Fibroblast of lung (primary cell): ENCODE measurements at places on chromosomes 5 and 9. TPM values are rescaled to one million over a fixed set of nuclear protein-coding genes. Genes with fewer than 3 reads are reported as not detected.
A peak's percentile ranks its signal among the peaks of the same experiment; 100 is the strongest.

LRRC70 gene
- total RNA-seq = 0.51 and 1.3 TPM in 2 replicates

GAS1 gene
- total RNA-seq = 7.4 and 15.2 TPM in 2 replicates

CCDC192 gene
- not detected in 2 replicates for total RNA-seq

SPINK13 gene
- total RNA-seq = not detected in 2 replicates

DNA sequence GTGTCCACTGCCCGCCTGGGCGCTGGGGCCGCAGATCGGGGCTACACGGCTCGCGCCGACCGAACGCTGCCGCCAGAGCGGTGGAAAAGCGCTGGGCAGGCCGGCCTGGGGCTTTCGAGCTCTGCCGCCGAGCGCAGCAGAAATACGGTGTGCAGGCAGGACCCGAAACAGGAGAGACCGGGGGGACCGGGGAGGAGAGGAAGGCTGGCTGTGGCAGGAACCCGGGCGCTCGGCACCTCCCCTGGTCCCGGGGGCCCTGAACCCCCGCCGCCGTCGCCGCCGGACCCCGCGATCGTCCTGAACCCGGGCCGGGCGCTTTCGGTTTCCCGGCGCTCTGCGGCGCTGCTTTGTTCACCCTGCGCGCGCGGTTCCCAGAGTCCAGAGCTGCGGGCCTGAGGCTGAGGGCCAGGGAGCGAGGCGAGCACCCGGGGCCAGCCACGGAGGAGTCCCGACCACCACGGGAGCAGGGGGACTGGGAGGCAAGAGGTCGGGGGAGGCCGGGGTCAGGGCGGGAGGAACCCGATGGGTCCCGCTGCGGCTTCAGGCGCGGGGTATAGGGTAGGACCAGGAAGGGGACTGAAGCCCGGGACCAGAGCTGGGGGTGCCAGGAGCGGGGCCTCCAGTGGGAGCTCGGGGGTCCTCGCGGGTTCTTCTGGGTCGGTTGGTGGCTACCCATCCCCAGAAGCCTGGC lies 12.0 kb downstream of the IRX2 start:
- H3K4me1 ChIP-seq = no peaks in the 10 kb centered on the region
- H3K27me3 ChIP-seq = peaks cover 10% of the 10 kb centered on the region
- H3K27ac ChIP-seq = no peak overlapping the region
- H3K36me3 ChIP-seq = no peaks in the 10 kb centered on the region

DNA sequence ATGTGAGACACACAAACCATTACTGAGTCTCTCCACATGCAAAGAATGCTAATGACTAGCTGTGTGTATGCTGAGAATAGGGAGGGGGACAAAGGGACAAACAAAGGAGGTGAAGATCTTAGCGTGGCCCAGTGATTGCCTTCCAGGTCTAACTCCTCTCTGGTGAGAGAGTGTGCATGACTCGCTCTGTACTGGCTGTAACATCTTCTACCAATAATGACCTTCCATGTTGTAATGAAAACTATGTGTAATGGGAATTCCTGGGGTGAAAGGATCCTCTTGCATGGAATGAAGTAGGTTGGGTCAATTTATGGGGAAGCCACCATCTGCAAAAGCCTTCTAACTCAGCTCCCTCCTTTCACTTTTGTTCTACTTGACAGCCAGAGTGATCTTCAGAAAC lies 24.4 kb upstream of the GPR151 start:
- no peak overlapping the region for H3K4me3 ChIP-seq
- H3K36me3 ChIP-seq = no peaks in the 10 kb centered on the region
- H3K27ac ChIP-seq = no peak overlapping the region
- no peaks in the 10 kb centered on the region for H3K4me1 ChIP-seq
- no peaks in the 10 kb centered on the region for H3K27me3 ChIP-seq

GRCh38 chr5:176660530-176660859 lies 13.2 kb downstream of the TSPAN17 start:
- H3K27ac ChIP-seq = no peak overlapping the region
- H3K27me3 ChIP-seq = peaks cover 6% of the 10 kb centered on the region
- peaks cover 2% of the 10 kb centered on the region for H3K36me3 ChIP-seq
- H3K4me1 ChIP-seq = peaks cover 2% of the 10 kb centered on the region

DNA sequence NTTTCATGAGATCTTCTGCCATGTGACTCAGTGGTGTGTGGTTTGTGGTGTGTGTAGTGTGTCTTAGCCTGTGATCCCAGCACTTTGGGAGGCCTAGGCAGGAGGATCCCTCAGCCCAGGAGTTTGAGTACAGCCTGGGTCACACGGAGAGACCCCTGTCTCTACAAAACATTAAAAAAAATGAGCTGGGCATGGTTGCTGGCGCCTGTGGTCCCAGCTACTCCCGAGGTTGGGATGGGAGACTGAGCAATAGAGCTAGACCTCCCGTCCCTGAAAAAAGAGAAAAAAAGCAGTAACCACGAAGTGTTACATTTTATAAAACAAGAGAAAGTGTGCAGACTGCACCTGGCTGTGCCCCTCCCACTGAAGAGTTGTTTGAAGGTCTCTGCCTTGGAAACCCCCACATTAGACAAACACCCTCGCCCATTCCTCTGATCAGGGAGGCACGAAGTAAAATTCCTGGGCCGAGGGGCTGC lies 21.2 kb upstream of the RNU6ATAC start:
- H3K4me3 ChIP-seq = no peak overlapping the region
- H3K27ac ChIP-seq = no peak overlapping the region
- H3K27me3 ChIP-seq = peaks cover 13% of the 10 kb centered on the region
- peak; percentile 30 for DNase-seq
- H3K4me1 ChIP-seq = no peaks in the 10 kb centered on the region

DNA sequence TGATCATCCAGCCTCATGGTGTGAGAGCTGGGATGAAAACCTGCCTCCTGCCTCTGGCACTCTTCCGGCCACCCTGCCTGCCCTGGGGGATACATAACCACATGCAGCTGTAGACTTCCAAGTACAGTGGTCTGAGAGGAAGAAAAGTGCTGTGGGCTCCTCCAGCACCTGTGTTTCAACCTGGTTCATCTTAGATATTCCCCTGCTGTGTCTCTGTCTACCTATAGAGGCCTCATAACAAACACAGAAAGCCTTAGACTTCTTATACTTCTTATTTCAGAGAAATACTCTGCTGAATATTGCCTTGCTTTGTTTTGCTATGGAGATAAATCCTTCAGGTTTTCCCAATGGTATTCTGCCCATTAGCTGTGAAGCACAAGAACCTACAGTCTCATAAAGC lies 19.6 kb upstream of the TNFAIP8 start:
- no peak for DNase-seq
- H3K27me3 ChIP-seq = no peaks in the 10 kb centered on the region
- H3K4me1 ChIP-seq = peaks cover 2% of the 10 kb centered on the region
- H3K4me3 ChIP-seq = no peak overlapping the region

GRCh38 chr5:76547891-76548524 lies 75.2 kb downstream of the F2RL2 start:
- H3K36me3 ChIP-seq = no peaks in the 10 kb centered on the region
- no peak overlapping the region for H3K27ac ChIP-seq
- H3K27me3 ChIP-seq = no peaks in the 10 kb centered on the region
- no peak overlapping the region for H3K4me3 ChIP-seq

DNA sequence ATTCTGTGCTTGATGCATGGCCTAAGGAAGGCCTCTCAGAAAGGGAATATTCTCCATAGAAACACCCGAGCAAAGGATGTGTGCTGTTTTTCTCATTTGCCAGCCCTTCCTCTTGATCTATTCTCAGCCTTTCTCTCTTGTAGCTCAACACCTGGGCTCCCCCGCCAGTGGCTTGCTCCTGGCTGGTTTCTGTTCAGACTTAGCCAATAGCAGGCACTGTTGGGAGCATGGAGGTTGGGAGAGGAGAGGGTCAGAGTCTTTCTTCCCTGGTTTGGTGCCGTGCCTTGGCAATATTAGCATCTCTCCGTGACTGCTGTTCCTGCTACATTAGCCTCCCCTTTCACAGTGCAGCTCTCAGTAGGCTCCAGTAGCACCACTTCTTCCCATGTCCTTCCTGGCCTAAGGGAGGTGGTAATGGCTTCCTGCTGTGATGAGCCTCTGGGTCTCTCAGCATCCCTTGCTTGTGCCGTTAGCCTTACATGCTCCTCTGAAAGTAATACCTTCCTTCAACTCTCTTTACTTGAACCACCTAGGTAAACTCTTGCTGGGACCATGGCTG lies 269.7 kb upstream of the GAS1 start:
- no peaks in the 10 kb centered on the region for H3K27me3 ChIP-seq
- no peaks in the 10 kb centered on the region for H3K4me1 ChIP-seq
- H3K27ac ChIP-seq = no peak overlapping the region
- DNase-seq = no peak

DNA sequence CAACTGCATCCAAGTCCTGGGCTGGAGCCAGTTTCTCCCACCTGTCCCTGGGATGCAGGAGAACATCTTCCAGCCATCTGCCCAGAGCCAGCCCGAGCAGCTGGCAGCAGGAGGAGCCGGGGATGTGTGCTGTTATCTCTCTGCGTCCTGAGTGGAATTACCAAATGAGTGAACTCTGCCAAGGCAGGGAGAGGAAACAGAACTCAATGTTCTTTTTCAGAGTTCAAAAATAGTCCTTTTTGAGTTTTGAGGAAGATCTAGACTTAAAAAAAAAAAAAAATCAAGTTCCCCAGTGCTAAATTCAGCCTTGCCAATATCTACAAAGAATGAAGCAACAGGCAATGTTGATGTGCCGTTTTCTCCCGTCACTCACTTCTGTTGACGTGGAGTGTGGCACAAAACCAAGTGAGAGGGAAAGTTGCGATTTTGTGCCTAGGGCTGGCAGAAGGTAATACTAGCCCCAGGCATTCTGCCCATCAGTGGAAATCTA lies 56.2 kb downstream of the TMOD1 start:
- peak; percentile 53 for DNase-seq
- no peaks in the 10 kb centered on the region for H3K36me3 ChIP-seq
- H3K4me3 ChIP-seq = no peak overlapping the region

DNA sequence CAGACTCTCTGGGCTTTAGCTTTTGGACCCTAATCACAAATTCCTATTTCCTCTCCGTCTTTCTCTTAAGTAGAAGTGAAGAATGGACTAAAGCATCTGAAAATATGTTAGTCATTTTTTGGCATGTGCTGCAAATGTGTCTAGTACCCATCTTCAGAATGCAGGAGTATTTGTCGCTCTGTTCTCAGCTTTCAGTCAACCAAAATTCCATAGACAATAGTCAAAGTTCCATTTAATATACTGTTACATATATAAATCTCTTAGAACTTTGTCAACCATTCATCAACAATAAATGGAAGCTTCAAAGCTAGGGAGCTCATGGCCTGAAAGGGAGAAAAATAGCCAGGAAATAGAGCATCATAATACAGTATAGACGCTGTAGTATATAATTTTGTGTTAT lies 509.4 kb downstream of the BNC2 start:
- H3K27me3 ChIP-seq = no peaks in the 10 kb centered on the region
- H3K4me1 ChIP-seq = no peaks in the 10 kb centered on the region
- peak; percentile 56 for DNase-seq
- H3K27ac ChIP-seq = no peak overlapping the region
- H3K36me3 ChIP-seq = no peaks in the 10 kb centered on the region

DNA sequence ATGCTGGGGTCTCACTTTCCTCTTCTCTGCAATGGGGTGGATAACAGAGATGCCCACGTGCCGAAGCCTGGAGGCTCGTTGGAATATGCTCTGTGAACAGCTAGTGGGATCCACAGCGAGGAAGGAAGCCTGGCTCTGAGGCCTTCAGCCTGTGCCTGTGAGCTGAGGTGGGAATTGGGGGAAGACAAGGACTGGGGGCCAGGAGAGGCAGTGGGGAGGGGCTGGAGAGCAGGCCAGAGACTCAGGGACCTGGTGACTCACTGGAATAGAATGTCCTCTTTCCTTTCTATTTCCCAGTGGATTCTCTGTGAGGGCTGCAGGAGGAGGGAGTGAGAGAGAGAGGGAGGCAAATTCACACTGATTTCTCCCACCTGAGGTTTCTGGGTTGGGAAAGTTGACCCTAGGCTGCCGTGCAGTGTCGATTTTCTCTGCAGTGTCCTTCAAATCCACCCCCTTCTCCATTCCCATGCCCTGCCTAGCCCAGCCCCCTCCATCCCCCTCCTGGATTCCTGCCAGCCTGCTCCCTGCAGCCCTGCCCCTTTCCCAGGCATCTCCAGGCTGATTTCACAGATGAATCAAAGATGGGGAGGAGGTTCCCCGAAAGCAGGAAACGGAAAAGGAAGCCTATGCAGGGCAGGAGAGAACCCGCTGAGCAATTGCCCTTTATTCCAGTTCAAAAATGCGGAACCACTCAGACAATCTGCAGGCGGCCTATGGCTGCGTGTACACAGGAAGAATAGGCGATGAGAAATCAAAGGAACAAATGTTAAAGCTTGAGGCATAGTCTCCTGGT lies 1.4 kb upstream of the SPAAR start:
- H3K4me3 ChIP-seq = peak overlapping the region; percentile 9
- H3K4me1 ChIP-seq = peaks cover 45% of the 10 kb centered on the region
- no peaks in the 10 kb centered on the region for H3K27me3 ChIP-seq
- H3K36me3 ChIP-seq = no peaks in the 10 kb centered on the region

DNA sequence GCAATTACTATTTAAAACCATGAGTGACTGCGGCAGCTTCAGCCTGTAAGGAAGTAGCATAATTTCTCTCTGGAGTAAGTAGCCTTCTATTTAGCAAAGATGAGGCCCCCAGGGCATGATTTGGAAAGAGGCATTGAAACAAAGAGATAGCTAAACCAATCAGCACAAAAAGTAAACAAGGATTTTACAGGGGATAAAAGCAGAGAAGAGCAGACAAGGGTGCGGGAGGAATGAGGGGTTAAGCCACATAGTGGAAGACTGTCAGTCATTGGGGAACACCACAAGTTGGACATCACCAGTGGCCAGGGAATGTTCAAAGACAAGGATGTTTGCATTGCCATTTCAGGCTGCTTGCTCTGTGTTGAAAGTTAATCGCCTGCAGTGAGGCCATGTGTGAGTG lies 24.0 kb upstream of the C5orf63 start:
- peaks cover 3% of the 10 kb centered on the region for H3K27me3 ChIP-seq
- no peak for DNase-seq
- H3K27ac ChIP-seq = no peak overlapping the region
- peaks cover 5% of the 10 kb centered on the region for H3K4me1 ChIP-seq
- no peak overlapping the region for H3K4me3 ChIP-seq
